ENCODE measurements at places on chromosomes 6 and 20. TPM values are rescaled to one million over a fixed set of nuclear protein-coding genes. Genes with fewer than 3 reads are reported as not detected.
A peak's percentile ranks its signal among the peaks of the same experiment; 100 is the strongest.

- no peaks in the 10 kb centered on the region for H3K36me3 ChIP-seq
- H3K27me3 ChIP-seq = peaks cover 28% of the 10 kb centered on the region
- no peak for DNase-seq
- peaks cover 6% of the 10 kb centered on the region for H3K4me1 ChIP-seq
- H3K4me3 ChIP-seq = no peak overlapping the region
These were observed 6.4 kb upstream of the TBXT start for GRCh38 chr6:166174031-166174430.

CGA gene
- not detected for total RNA-seq

DNA sequence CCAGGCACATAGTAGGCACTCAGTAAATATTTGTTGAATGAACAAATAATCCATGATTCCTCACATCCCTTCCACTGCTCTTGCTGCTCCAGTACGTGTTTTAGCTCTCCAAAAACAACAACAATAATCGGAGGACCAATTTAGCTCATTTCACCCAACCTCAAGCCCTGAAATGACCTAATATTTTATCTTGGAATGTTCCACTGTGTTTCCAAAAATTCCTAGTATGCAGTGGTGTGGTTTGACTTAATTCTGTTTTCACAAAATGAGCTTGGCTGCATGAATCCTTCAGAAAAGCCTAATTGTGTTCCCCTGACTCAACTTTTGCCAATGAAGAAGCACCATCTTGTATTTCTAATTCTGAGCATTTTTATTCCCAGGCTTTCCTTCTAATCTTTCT, 168.0 kb upstream of the PHACTR1 start:
- H3K4me3 ChIP-seq = no peak overlapping the region
- no peaks in the 10 kb centered on the region for H3K27me3 ChIP-seq
- no peaks in the 10 kb centered on the region for H3K36me3 ChIP-seq

- no peaks in the 10 kb centered on the region for H3K4me1 ChIP-seq
- H3K4me3 ChIP-seq = no peak overlapping the region
- H3K27me3 ChIP-seq = peaks cover 3% of the 10 kb centered on the region
- no peak overlapping the region for H3K27ac ChIP-seq
- no peak for DNase-seq
These were observed 81.0 kb downstream of the MYB start for GRCh38 chr6:135261872-135262725.

TOMM6 gene
- 127 TPM for total RNA-seq

- DNase-seq = no peak
- no peak overlapping the region for H3K27ac ChIP-seq
- no peaks in the 10 kb centered on the region for H3K27me3 ChIP-seq
- no peaks in the 10 kb centered on the region for H3K4me1 ChIP-seq
- no peak overlapping the region for H3K4me3 ChIP-seq
These were observed 12.1 kb upstream of the HINT3 start for GRCh38 chr6:125944434-125944816.

GRCh38 chr20:7843613-7844012, 96.6 kb downstream of the HAO1 start:
- H3K27ac ChIP-seq = no peak overlapping the region
- no peaks in the 10 kb centered on the region for H3K27me3 ChIP-seq
- H3K36me3 ChIP-seq = no peaks in the 10 kb centered on the region
- H3K4me1 ChIP-seq = no peaks in the 10 kb centered on the region
- H3K4me3 ChIP-seq = no peak overlapping the region
- DNase-seq = no peak

ADTRP gene
- 23.9 TPM for total RNA-seq

- no peaks in the 10 kb centered on the region for H3K4me1 ChIP-seq
- H3K27ac ChIP-seq = no peak overlapping the region
- peaks cover 6% of the 10 kb centered on the region for H3K27me3 ChIP-seq
- no peaks in the 10 kb centered on the region for H3K36me3 ChIP-seq
- H3K4me3 ChIP-seq = no peak overlapping the region
These were observed 39.8 kb upstream of the RSPO4 start for GRCh38 chr20:1041845-1042390.

CST2 gene
- total RNA-seq = not detected

RSPO3 gene
- not detected for total RNA-seq

ZBTB9 gene
- total RNA-seq = 4.7 TPM

ROS1 gene
- 0.07 TPM for total RNA-seq

GRCh38 chr6:149209871-149210775, 107.4 kb upstream of the TAB2 start:
- H3K27ac ChIP-seq = peak overlapping the region; percentile 36
- H3K4me1 ChIP-seq = peaks cover 31% of the 10 kb centered on the region
- H3K27me3 ChIP-seq = no peaks in the 10 kb centered on the region
- no peaks in the 10 kb centered on the region for H3K36me3 ChIP-seq

EPB41L1 gene
- total RNA-seq = 1.1 TPM

- H3K27me3 ChIP-seq = no peaks in the 10 kb centered on the region
- no peak overlapping the region for H3K27ac ChIP-seq
- H3K4me1 ChIP-seq = no peaks in the 10 kb centered on the region
- H3K36me3 ChIP-seq = no peaks in the 10 kb centered on the region
- DNase-seq = no peak
- no peak overlapping the region for H3K4me3 ChIP-seq
These were observed 45.8 kb upstream of the TNFRSF21 start for GRCh38 chr6:47355496-47355895.

DNA sequence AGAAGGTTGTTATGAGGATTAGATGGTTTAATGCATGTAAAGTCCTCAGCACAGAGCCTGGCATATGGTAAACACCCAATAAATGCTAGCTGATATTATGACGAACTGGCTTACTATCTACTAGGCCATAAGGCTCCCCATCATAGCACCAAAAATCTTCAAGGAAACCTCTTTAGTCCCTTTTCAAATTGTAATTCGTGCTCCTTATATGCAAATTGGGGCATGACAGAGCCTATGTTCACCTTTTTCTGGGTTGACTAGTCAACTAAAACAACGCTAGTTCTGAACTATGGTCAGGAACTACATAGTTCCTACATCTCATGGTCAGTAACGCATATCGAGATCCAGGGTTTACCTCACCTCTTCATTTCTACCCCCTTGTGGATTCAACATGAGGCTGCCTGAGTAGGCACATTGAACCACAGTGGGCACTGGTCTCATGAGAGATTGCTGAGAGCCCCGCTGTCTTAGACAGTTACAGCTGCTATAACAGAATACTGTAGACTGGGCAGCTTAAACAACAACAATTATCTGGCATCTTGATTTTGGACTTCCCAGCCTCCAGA, 97.2 kb upstream of the TNFAIP3 start:
- no peak for DNase-seq
- H3K36me3 ChIP-seq = no peaks in the 10 kb centered on the region
- no peak overlapping the region for H3K27ac ChIP-seq
- no peak overlapping the region for H3K4me3 ChIP-seq
- peaks cover 14% of the 10 kb centered on the region for H3K4me1 ChIP-seq

GRCh38 chr6:39425346-39426072, 103.0 kb upstream of the KCNK16 start:
- no peaks in the 10 kb centered on the region for H3K36me3 ChIP-seq
- H3K27me3 ChIP-seq = no peaks in the 10 kb centered on the region
- H3K4me3 ChIP-seq = no peak overlapping the region

WFDC11 gene
- not detected for total RNA-seq

- H3K27ac ChIP-seq = no peak overlapping the region
- H3K4me1 ChIP-seq = peaks cover 39% of the 10 kb centered on the region
- H3K27me3 ChIP-seq = no peaks in the 10 kb centered on the region
These were observed 23.1 kb upstream of the CCDC167 start for GRCh38 chr6:37522836-37523235.

- H3K27me3 ChIP-seq = peaks cover 4% of the 10 kb centered on the region
- no peaks in the 10 kb centered on the region for H3K36me3 ChIP-seq
- no peak for DNase-seq
- no peaks in the 10 kb centered on the region for H3K4me1 ChIP-seq
- no peak overlapping the region for H3K27ac ChIP-seq
These were observed 67.3 kb downstream of the NRSN1 start for GRCh38 chr6:24193364-24193763.

FUT9 gene
- total RNA-seq = not detected

DNA sequence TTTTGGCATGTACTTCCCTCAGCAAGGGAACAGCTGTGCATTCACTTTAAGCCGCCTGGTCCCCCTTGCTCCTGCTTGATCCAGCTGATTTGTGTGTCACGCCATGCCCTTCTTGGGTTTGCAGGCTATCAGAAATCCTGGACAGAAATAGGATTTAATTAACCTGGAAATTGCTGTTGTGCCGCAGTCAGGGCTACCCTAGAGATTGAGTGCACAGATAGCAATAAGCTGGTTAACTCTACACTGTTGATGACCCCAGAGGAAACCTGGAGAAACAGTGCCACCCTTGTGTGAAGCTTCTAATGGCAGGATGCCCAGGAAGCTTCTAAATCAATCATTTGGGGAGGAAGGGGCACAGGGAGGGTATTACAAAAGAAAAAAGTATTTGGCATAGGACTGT, 199.0 kb downstream of the JARID2 start:
- no peaks in the 10 kb centered on the region for H3K36me3 ChIP-seq
- no peak overlapping the region for H3K4me3 ChIP-seq
- no peaks in the 10 kb centered on the region for H3K27me3 ChIP-seq

GPR6 gene
- total RNA-seq = not detected

All from T-cell (primary cell).